AML-193 (cell line): ENCODE measurements at places on chromosomes 7 and 10.

- no peak for DNase-seq
Measured at GRCh38 chr7:44636041-44636584, 29.7 kb downstream of the OGDH start.

GRCh38 chr10:132813560-132814468 lies 27.9 kb upstream of the NKX6-2 start:
- DNase-seq: no peak

GRCh38 chr10:8133146-8133545 lies 78.7 kb downstream of the GATA3 start:
- DNase-seq: no peak

DNA sequence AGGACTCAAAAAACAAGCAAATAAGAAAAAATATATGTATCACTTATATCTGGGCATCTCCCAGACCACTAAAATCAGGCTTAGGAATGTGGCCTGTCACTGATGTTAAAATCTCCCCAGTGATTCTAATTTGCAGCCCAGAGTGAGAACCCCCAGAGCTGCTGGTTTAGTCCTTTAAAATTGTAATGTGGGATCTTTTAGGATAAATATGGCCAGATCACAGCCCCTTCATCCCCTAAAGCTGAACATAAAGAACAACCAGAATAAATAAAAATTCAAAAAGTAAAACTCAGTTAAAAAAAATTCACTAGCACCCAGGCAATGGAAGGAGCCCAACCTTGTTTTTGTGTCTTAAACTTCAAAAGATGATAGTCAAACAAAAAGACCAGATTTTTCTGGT lies 46.4 kb upstream of the MTURN start:
- DNase-seq: no peak

GRCh38 chr10:128009372-128010126 lies 102.6 kb downstream of the PTPRE start:
- no peak for DNase-seq

GRCh38 chr7:95478272-95479037 lies 7.3 kb upstream of the ASB4 start:
- DNase-seq: no peak

DNA sequence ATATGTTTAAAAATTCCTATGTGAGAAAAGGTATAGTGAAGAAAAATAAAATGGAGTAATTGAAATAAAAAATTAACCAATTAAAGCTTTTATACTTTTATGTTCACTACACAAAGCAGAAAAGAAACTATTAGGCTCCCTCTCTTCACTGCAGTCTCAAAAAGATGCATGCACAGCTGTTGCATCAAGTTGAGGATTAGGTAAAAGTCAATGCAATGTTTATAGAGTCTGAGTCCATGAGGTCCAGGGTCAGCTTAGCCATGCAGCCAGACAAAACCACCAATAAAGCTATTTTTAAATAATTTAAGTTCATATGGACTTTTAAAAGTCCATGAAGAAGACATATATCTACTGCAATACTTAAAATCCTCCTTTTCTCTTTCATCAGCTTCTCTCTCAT lies 31.1 kb upstream of the ING3 start:
- DNase-seq: no peak

GRCh38 chr7:120023494-120024167 lies 249.3 kb upstream of the KCND2 start:
- DNase-seq: no peak

- DNase-seq: no peak
Measured at GRCh38 chr7:39609113-39609934, 14.0 kb upstream of the RALA start.

DNA sequence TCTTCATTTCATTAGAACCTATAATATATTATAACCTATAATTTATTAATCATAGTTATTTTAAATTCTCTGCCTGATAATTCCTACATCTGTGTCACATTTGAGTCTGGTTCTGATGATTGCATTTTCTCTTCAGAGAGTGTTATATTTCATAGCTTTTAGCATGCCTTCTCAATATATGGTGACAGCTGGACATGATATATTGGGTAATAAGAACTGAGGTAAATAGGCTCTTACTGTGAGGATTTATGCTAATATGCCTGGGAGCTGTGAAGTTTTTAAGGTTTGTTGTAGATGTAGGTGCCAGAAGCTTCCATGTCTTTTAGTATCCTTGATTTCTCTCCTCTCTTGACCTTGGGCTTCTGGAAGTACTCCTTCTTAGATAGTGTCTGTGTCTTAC lies 325.9 kb upstream of the SEMA3D start:
- no peak for DNase-seq

DNA sequence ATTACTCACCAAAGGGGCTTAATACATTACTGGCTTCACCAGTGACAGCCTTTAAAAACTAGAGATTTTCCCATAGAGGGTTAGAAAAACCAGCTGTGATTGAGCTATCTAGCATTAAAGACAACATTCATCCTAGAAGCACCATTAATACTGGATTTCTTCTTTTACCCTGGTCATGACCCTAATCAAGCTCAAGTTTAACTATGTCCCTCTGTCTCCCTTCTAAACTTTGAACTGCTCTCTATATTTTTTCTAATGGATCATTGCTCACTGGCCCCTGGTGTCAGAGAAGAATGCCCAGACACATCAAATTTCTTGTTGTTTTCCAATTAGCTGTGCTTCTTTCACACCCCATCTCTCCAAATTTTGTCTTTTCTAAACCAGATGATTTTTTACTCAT lies 1101.3 kb downstream of the XPNPEP1 start:
- DNase-seq: no peak

GRCh38 chr10:8416760-8417159 lies 362.3 kb downstream of the GATA3 start:
- no peak for DNase-seq

DNA sequence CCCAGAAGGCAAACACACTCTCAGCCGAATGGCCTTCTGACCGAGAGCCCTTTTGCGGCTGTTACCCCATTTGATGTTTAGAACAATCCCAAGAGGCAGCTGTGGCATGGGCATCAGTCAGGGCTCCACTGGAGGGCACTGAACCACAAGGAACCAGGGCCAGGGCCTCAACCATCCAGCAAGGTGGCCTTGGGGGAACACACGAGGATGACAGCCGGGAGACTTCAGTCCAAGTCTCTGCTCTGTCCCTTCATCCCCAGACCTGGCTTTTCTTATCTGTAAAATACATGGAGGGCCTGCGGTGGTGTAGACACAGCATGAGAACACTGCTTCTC lies 63.6 kb upstream of the INSIG1 start:
- no peak for DNase-seq

DNA sequence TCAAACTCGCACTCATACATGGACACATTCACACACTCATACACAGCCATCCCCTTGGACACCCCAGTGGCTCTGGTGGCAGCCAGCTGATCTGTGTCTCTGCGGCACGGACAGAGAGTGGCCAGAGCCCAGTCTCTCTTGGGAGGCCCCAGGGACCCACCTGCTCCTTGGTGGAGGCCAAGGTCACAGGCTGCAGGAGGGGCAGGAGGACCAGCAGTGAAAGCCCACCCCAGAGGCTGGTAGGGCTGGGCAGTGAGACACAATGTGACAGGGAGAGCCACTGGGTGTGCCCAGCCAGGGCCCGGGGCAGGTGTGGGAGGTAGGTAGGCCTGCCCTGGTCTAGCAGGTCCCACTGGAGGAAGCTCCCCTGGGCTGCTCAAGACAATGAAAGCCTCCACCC lies 18.5 kb downstream of the SHH start:
- no peak for DNase-seq

DNA sequence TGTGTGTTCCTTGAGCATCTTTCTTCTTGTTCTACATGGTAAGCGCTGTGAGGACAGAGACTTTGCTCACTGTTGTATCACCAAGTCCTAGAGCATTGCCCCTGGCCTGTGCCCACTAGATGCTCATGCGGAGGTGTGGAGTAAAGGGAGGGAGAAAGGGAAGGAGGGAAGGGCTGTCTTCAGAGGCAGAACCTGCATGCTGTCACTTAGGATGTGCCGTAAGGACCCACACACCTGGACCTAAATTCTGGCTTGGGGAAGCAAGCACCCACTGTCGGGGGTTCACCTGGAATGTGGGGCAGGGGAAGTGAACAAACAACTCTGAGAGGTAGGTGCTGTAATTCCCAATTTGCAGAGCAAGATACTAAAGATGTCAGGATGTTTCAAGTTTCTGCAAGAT lies 129.5 kb downstream of the PTPN20 start:
- DNase-seq: no peak

DNA sequence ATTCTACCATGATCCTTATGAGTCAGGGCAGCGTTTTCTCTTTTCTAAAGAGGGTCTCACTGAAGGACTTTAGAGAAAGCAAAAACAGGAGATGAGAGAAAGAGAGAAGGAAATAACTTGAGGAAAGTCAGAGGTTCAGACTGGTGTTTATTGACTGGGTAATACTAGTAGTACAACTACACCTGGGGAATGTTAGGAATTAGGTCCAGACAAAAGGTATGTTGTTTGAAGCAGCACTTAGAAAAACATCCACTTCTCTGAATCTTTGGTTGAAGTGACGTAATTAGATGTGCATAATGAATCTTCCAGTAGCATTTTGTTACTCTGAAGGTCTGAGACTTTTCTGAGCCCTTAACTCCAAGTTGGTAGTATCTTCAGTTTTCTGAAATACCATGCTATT lies 380.3 kb upstream of the LRGUK start:
- DNase-seq: no peak

DNA sequence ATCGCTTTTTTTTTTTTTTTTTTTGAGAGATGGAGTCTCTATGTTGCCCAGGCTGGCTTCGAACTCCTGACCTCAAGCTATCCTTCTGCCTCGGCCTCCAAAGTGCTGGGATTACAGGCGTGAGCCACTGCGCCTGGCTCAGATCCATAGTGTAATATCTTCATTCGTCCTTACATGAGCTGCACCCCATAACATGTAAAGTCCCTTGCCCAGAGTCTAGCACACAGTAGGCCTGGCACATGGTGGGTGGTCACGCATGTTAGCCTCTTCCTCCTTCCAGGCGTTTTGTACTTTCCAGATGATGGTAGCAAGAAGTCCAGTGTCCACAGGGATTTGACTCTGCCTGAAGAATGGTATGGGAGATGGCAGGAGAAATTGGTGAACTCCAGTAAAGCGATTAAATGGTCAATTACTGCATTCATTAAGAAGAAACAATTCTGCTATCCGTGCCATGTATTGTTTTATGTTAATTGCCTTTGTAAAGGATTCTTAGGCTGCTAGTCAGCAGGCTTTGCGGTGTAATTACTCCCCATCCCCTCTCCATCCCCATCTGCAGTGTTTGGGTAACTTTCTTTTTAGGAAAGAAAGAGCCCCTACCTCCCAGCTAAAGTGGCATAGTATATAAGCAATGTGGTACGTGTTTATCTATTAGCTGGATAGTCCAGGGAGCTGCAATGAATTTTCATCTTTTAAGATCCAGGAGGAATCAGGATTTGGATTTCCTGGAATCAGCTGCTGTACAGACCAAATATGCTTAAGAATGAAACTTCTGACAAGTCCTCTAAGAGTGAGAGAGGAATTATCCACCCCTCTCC lies 1.2 kb downstream of the TPST1 start:
- no peak for DNase-seq

DNA sequence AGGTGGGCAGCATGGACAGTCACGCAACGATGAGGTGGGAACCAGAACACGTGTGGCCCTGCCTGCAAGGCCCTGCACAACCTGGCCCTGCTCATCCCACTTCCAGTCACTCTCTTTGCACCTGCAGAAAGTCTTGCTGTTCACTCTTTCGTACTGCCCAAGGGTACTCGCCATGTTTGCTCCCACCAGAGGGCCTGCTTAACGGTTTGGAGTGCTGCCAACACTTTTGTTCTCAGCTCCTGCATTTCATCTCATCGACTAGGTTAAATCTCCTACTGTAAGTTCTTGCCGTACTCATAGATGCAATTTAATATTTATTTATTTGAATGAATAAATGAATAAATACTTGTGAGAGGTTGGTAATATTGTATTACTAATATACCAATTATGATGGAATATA lies 315.3 kb downstream of the SDK1 start:
- no peak for DNase-seq

- DNase-seq: no peak
Measured at GRCh38 chr7:106545275-106545674, 115.7 kb downstream of the CCDC71L start.

DNA sequence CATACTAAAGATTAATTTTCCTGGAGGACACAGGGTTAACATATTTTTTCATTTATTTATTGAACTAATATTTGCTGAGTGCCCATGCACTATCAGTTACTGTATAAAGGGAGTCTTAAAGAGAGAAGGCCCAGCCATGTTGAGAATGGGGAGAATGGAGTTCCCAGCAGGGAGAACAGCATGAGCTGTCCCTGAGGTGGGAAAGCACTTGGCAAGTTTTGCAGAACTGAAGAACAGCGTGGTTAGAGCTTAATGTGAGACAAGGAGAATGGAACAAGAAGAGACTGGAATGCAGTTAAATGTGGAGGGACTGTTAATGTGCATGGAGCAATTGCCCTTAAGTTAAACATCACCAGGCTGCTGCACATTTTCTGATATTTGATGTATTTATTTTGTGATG lies 435.4 kb downstream of the SUGCT start:
- DNase-seq: no peak

DNA sequence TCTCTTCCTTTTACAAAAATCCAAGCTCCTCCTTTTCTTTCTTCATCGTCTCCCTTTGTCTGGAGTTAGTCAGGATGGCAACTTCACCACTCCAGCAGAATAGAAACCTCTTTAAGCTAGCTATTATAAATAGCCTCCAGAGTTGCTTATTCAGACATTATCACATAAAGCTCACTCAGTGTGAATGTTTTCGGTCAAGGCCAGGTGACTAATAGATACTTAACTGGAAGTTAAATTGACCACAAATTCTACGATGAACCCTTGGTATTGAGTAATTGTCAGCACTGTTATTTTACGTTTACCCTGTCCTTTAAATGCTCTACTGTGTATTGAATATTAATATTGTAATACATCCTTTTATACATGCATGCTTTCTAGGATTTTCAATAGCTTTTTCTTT lies 340.4 kb downstream of the OTUD1 start:
- no peak for DNase-seq

DNA sequence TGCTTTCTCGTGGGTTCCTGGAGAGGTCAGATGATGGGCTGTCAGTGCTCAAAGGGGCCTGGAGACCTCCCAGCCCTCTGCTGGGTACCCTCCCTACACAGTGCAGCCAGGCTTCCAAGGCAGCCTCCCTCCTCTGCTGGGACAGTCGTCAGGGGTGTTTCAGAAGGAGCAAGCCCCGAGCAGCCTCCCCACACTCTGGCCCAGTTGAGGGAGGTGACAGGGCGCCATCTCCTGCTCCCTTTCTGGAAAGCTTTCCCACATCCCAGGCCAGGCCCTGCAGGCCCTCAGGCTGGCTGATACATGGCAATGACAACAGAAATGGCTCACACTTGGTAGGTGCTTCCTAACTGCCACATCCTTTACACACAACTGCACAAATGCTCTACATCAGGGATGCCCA lies 32.1 kb downstream of the KCNMA1 start:
- DNase-seq: no peak

DNA sequence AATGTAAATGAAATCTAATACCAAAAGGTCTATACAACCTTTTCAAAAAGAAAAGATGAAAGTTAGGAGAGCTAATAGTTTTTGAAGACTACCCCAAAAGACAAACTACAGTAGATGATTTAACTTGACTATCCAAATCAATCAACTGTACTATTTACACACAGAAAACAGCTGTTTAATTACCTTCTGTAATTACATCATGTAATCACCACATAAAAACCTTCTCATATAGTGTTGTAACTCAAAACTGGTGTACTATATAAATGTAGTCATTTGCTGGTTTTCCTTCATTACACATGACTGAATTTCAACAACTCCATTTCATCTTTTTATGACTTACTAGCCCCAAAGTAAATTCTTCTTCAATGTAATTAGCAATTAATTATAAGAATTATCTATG lies 4.5 kb downstream of the RTKN2 start:
- no peak for DNase-seq

- DNase-seq: no peak
Measured at GRCh38 chr10:13624630-13625029, 37.9 kb downstream of the PRPF18 start.
